Left hindlimb (tissue), 1 donor: ENCODE measurements at places on chromosomes 2 and 18.

DNA sequence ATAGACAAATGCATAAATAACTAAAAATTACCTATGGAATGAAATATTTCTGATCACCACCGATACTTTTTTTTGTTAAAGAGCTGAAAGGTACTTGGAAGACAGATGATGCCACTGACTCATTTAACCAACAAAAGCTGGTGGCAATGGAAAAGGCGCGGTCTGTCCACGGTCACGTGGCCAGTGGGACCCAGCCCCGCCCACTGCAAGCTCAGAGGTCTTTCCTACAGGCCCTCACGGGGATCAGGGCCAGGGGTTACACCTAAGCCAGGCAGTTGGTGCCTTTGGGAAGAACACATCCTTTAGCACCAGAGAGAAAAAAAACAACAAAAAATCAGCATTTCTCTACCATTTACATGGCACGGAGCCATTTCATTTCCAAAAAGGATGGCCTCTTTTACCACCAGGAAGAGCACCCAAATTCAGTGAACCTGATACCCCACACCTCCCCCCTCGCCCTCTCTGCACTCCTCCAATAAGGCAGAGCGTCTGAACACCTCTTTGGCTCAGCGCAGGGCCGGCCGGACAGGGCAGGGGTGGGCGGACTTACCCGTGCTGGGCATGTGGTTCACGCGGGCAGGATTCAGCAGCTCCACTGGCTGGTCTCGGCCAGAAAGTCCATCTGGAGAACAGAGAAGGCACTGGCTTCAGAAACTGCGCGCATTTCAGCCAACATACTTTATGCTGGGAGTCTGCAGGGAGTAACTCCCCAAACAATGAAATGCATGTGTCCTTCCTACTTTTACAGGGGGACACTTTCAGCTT is 164.6 kb downstream of the HDAC4 start:
- no peak for DNase-seq

GRCh38 chr2:207683879-207684627 is 27.4 kb upstream of the CCNYL1 start:
- no peak for DNase-seq

DNA sequence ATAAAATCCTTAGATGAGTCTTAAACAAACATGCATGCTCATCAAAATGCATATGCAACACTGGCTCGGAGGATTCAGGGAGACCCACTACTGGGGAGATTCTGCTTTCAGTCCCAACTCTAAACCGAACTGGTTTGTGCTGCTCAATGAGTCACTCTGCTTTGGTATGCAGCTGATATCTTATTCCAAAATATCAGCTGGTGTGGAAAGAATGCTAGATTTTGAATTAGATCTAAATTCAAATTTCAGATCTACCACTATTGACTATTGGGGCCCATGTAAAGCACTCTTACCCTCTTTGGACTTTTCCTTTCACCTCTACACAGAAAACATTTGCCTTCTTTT is 39.2 kb upstream of the TTN start:
- no peak for DNase-seq

GRCh38 chr2:223459328-223459939 is 142.7 kb downstream of the SCG2 start:
- DNase-seq: no peak

DNA sequence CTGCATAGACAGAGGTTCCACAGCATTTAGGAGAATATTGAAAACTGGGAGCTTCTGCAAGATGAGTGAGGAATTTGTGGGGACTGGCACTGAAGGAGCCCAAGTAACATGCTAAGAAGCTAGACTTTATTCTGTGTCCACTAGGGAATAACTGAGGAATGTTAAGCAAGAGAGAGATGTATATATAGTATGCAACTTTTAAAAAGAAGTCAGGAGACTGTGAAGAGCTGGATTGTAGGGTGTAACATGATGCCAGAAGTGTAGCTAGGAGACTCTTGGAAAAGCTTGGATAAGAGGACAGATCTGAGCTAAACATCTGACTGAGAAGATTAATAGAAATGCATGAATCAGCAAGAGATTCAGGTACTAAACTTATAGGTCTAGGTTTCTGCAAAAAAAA is 270.6 kb upstream of the MMADHC start:
- no peak for DNase-seq

- DNase-seq: no peak
These were observed 39.0 kb downstream of the IRS1 start for GRCh38 chr2:226760412-226761194.

- peak; percentile 73 for DNase-seq
These were observed 3.0 kb upstream of the SKOR2 start for GRCh38 chr18:47254341-47254939.

GRCh38 chr2:239671916-239672849 is 271.4 kb upstream of the HDAC4 start:
- no peak for DNase-seq

GRCh38 chr18:76429262-76430126 is 65.5 kb downstream of the ZNF516 start:
- DNase-seq: no peak

DNA sequence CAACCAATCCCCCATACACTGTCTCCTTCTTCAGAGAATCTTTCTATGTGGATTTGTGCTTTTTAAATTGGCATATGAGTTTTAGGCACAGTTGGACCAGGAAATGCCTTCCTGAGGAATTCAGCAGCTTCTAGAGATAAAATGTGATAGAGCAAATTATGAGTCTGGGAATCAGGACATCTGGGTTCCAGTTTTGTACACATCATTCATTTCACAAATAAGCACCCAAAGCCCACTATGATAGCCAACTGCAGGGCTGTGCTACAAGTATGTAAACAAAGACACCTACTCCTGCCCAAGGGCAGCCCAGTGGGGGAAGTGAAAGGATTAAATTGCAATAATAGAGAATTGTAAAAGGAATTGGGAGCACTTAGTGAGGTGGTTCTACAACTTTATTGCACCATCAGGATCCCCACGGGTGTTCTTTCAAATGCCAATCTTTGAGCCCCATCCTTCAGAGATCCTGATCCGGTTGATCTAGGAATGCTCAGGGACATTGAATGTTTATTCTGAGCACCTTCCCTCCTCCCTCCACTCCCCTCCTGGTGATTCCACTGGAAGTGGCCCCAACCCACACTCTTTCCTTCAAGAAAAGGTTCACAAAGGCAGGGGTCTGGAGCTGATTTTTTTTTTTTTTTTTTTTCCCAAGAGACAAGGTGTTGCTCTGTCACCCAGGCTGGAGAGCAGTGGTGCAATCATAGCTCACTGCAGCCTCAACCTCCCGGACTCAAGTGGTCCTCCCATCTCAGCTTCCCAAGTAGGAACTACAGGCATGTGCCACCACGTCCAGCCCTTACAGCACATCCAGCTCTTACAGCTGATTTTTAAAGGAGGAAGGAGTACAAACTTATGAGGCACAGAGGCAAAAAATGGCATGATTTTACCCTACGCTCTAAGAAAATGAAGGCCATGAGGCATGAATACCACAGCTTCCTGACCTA is 11.1 kb upstream of the KCMF1 start:
- DNase-seq: no peak

- DNase-seq: no peak
These were observed 441.8 kb downstream of the ZEB2 start for GRCh38 chr2:144078106-144078505.
